ENCODE measurements at places on chromosomes 11 and 22.
A peak's percentile ranks its signal among the peaks of the same experiment; 100 is the strongest.

DNA sequence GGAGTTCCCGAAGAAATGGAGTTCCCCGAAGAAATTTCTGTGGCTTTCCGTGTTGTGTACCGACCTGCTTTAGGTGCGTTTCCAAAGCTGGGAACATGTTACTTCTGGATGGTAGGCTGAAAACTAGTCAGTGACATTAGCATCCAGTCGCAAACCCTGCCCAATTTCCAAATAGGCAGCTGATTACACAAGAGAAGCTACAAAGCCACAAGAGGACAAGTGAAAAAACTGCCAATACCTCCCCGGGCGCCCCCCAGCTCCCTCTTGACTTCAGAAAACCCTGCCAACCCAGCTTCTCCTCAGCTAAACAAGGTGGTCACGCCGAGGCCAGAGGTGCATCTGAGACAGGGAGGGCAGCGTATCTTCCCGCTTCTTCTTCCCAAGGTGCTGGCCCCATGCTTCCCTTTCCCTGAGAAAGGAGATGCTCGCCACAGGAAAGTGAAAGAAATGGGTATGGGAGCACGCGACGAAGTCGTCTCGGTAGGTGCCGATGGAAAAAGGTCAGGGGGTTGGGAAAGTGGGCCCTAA lies 551 bp downstream of the AGBL2 start:
- no peak for DNase-seq

- no peak for DNase-seq
Observed at GRCh38 chr22:40855071-40855978, 1.1 kb downstream of the ST13 start.

DNA sequence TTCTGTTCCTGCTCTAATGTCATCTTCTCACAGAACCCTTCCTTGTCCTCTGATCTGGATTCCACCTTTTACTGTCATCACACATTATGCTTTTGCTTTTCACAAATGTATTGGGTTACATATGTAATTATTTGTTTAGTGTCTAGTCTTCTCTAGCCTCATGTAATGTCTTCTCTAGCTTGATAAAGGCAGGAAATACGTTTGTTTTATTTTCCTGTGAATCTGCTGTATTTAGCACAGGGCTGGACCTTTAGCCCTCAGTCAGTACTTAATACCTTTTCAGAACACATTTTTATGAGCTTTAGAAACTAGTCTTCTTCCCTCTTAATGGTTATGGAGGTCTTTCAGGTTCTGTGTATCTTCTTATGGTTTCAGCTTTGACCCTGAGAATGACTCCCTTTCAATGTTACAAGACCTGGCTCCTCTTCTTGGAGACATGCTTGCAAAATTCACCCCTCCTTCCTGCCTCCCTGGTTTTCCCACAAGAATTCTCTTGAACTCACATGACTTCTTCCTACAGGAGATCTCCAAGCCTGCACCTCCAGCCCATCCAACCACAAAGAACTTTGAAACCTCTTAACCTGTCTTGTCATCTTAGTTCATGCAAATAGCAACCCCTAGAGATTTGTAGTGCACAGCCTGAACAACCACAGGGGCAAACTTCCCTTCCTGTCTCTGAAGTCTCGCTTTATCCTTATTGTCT lies 132.7 kb upstream of the DDI1 start:
- DNase-seq: no peak

- peak; percentile 68 for DNase-seq
Observed at GRCh38 chr11:62508336-62509058, 38.1 kb downstream of the AHNAK start.

GRCh38 chr22:50732681-50733080 lies 5.3 kb upstream of the ACR start:
- no peak for DNase-seq

- no peak for DNase-seq
Observed at GRCh38 chr11:22190827-22191463, 1.9 kb upstream of the ANO5 start.

GRCh38 chr22:26702906-26703830 lies 45.8 kb downstream of the MIAT start:
- no peak for DNase-seq

DNA sequence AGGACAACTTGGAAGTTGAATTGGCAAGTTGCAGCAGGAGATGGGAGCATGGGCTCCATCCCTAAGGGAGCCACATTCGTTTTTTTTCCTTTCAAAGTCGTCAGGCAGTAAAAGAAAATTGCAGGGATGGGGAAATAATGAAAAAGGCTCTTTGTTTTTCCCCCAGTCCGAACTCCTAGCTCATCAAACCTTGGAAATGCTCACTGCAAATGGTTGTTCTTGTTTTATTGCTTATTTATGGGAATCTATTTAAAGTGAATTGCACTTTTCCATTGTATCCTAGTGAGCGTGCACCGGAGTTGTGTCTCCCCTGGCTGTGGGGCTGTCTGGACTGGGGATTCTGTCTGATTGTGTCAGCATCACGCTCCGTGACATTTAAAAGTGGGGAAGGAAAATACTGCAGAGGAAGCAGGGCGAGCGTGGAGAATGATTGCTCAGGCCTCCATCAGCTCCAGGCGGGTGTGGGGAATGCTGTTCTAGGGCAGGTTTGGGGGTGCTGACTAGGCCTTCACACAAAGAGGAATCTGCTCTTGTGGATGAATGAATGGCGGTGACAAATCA lies 306.4 kb downstream of the KIRREL3 start:
- no peak for DNase-seq

DNA sequence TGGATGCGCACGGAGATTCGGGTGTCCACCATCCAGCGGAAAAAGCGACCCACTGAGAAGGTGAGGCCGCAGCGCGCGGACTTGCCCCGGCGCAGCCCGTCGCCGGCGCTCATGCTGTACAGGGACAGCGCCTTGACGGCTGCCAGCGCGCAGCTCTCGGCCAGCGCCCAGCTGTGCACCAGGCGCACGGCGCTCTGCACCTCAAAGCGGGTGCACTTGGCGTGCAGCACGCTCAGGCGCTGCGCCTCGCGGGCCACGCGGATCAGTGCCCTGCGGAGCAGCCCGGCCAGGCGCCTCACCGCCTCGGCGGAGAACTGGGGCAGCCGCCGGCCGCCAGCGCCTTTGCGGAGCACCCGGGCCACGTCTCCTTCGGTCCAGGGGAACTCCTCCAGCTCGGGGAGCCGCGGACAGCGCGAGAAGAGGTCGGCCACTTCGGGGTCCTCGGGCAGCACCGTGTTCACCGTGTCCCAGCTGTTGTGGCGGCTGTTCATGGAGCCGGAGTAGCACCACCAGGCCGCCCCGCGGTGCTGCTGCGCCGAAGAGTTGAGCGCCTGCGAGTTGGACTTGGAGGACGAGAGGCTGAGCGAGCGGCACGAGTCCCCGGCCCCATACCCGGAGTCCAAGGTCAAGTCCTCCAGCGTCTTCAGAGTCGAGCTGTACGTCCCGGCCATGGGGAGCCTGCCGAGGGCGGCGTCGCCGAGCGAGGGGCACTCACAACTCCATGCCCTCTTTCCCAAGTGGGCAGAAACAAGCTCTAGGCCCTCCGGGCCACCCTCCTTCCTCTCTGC lies 703 bp downstream of the ABTB2 start:
- DNase-seq: peak; percentile 57

DNA sequence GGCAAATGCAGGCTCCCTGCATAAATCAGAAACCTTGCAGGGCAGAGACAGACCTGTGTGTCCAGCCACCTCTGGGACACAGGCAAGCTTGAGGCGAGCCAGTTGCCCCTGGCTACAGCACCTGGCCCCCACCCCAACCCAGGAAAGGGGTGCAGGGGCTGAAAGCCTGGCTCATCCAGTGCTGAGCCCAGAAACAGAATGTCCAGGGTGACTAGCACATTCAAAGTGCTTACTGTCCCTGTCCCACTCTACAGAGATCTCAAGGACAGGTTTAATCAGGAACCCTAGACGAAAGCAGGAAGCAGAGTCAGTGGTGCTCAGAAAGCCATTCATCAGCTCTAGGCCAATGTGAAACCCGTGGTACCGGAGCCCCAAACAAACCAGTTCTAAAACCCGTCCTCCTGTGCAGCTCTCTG lies 31.9 kb downstream of the PLEKHA7 start:
- no peak for DNase-seq

DNA sequence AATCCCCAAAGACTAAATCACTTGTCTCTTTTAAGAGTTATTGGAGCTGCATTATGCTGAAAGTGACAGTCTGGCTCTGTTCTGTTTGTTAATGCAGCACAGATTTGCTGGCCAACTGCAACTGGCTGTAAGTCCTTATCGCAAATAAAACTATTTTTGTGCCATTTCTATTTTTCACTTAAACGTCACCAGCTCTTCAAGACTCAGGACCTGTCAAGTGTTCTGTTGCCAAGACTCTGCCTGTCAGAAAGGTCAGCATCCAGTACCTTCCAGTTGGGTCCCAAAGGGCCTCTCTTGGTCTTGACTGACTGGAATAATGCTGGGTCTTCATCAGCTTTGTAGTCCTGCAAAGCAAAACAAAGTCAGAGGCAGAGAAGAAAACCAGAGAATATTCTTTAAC lies 45.6 kb downstream of the PITPNB start:
- DNase-seq: no peak

DNA sequence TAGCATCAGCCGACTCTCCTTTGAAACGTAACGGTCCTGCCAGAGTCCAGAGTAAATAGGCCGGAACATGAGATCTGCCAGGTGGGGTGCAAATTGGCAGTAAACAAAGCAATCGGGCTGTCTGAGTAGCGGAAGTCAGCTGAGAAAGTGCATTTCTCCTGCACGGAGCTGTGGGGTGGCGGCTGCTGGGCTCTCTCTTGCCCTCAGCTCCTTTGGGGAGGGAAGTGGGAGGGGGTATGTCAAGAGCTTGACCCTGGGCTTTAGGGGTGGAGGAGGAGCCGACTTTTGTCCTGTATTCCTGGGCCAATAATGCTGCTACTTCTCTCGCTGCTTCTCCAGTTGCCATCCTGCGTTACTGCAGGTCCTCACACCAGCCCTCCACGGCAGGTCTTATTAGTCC lies 11.6 kb downstream of the GRIK4 start:
- no peak for DNase-seq

- DNase-seq: no peak
Observed at GRCh38 chr11:68927280-68928135, 23.8 kb downstream of the IGHMBP2 start.

GRCh38 chr11:116678887-116679286 lies 93.9 kb downstream of the BUD13 start:
- DNase-seq: no peak

DNA sequence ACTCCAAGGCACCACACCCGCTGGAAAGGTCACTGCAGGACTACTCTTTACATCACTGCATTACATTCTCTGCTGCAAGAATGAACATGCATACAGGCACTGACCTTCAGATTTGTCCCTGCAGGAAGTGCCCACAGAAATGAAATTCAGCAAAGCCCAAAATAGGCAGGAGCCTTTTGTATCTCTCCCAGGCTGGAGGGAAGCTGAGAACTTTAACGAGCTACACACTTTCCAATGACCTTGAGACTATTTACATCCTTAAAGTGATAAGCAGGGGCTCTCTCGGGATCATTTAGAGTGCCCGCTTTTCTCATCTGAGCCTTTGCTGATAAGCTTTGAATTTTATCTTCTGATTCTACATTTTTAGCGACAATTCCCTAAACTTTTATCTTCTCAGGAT lies 12.5 kb downstream of the FEZ1 start:
- DNase-seq: no peak

GRCh38 chr22:20641198-20641892 lies 132.6 kb upstream of the SERPIND1 start:
- no peak for DNase-seq

- no peak for DNase-seq
Observed at GRCh38 chr11:95732930-95733602, 56.5 kb downstream of the FAM76B start.

DNA sequence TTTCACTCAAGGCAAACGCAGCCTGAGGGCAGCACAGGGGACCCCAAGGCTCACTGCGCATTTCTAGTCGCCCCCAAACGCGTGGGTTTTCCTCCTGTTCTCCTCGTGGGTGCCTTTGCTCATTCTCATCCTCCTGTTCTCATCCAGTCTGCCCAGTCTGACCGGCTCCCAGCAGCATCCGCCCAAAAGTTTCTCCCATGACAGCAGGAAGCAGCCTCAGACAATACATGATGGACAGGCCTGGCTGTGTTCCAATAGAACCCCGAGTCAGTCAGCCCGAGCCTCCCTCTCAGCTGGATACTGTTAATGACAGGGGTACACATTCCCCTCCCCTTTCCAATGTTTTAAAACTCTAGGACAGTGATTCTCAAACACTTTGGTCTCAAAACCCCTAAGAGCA lies 22.5 kb upstream of the KRTAP5-7 start:
- DNase-seq: peak; percentile 59

DNA sequence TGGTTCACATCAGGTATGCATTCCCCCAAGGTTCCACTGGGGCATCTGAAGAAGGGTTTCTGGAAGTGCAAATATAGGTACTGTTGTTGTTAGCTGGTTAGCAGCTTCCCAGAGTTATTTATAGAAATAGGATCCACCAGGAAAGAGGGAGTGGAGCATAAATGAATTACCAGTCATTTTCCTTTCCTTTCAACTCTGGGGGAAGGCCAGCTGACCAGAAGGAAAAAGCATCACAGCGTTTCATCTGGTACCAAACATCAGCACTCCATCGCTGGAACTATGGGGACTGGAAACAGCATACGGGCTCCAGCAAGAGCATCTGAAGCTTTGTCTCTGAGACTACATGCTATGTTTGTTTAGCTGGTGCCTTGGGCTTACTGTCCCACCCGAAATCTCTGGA lies 378.2 kb upstream of the NARS2 start:
- DNase-seq: no peak

- no peak for DNase-seq
Observed at GRCh38 chr11:122910775-122911174, 28.2 kb downstream of the JHY start.

GRCh38 chr11:104175769-104176168 lies 11.8 kb upstream of the PDGFD start:
- DNase-seq: no peak

DNA sequence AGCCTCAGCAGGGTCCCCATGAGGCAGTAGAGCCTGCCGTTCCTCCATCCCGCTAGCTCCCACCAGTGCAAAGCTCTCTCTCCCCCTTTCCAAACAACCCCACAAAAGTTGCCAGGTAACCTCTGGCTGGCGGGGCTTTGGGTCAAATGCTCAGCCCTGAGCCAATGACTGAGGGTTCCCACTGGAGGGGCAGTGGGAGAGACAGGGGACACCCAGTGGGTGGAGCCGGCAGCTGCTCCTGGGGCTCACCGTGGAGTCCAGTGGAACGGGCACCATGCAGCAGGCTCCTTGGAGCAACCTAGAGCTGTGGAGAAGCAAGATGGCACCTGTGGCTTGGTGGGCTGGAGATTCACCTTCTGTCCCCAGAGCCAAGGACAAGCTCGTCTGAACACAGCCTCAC lies 25.0 kb upstream of the PPARA start:
- DNase-seq: no peak

- no peak for DNase-seq
Observed at GRCh38 chr11:69665669-69666068, 9.5 kb downstream of the LTO1 start.

- DNase-seq: no peak
Observed at GRCh38 chr11:1838077-1838425, 730 bp upstream of the TNNI2 start.

DNA sequence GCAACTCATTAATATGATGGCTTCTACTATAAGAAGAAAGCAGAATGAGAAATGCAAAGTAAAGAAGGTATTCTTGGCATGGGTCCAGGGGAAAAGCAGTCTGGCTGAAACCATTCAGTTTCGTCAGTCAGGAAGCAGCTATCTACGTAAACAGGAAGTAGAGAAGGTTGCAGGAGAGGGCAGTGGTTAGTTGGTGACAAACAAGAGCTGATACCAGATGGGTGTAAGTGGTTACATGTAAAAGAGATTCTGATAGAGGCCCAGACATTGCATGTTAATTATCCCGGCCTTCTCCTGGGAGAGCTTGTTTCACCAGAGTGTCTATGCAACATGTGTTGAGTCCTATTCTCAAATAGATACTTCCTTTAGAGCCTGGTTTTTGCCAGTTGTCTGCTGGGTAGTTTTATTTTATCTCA lies 58.4 kb upstream of the PSMA1 start:
- DNase-seq: peak; percentile 12

Data from BE2C (cell line).